ENCODE measurements at places on chromosomes 1 and 21. TPM values are rescaled to one million over a fixed set of nuclear protein-coding genes. Genes with fewer than 3 reads are reported as not detected.

Gene NBPF4
- not detected for total RNA-seq

Gene IFI44L
- 52.9 TPM for total RNA-seq

- H3K4me3 ChIP-seq: no peak overlapping the region
- no peaks in the 10 kb centered on the region for H3K27me3 ChIP-seq
- no peaks in the 10 kb centered on the region for H3K4me1 ChIP-seq
- H3K27ac ChIP-seq: no peak overlapping the region
Measured at GRCh38 chr1:214006845-214007244, 19.1 kb downstream of the PROX1 start.

DNA sequence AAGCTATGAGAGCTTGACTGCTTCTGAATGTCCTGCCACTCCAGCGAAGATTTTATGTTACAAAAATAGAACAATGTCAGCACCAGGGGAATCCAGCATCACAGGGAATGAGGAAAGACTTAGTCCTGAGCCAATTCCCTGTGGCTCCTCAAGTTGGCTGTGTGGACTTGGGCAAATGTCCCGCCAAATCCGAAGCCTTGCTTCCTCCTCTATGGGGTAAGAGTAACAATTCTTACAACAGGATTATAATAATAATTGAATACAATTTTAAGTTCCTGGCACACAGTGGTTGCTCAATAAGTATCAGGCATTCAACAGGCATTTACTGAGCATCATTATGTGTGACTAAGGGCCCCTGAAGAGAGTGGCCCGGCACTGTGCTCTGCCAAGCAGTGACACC lies 44.4 kb downstream of the STPG1 start:
- DNase-seq: no peak
- H3K4me3 ChIP-seq: no peak overlapping the region
- peaks cover 15% of the 10 kb centered on the region for H3K4me1 ChIP-seq
- H3K27me3 ChIP-seq: no peaks in the 10 kb centered on the region
- H3K27ac ChIP-seq: no peak overlapping the region
- peaks cover 6% of the 10 kb centered on the region for H3K36me3 ChIP-seq

Gene CLCNKA
- total RNA-seq: 0.65 TPM

Gene CRP
- not detected for total RNA-seq

- no peak overlapping the region for H3K27ac ChIP-seq
- DNase-seq: no peak
- no peaks in the 10 kb centered on the region for H3K27me3 ChIP-seq
Measured at GRCh38 chr1:237565236-237565635, 325.5 kb downstream of the ZP4 start.

- no peak overlapping the region for H3K4me3 ChIP-seq
- no peaks in the 10 kb centered on the region for H3K36me3 ChIP-seq
- H3K4me1 ChIP-seq: no peaks in the 10 kb centered on the region
- no peaks in the 10 kb centered on the region for H3K27me3 ChIP-seq
- H3K27ac ChIP-seq: no peak overlapping the region
Measured at GRCh38 chr21:20106368-20106767, 891.8 kb upstream of the NCAM2 start.

- H3K27me3 ChIP-seq: no peaks in the 10 kb centered on the region
- no peaks in the 10 kb centered on the region for H3K4me1 ChIP-seq
- no peak for DNase-seq
- no peak overlapping the region for H3K27ac ChIP-seq
Measured at GRCh38 chr1:44644806-44645205, 29.5 kb downstream of the TMEM53 start.

DNA sequence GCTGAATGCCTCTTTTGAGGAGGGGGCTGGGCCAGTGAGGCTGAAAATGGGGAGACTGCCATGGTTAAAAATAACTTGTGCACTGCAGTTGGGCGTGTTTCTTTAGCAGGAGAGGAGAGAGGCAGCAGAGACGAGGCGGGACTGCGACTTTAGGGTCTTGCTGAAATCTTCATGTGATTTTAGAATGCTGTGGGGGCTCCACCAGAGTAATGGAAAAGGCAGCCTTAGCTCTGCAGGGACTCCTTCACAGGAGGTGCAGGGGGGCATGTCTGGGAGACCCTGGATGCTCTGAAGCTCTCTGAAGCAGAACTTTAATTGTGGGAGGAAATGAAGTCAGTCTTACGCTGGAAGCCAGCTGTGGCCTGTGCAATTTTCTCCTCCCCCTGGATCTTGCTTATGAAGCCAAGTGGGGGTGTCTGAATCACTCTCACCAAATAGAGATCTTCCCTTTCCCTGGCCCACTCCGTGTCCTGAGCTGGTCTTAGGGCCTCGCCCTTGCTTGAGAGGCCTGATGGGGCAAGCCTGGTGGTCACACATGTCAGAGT lies 60.8 kb downstream of the NDUFS5 start:
- H3K4me1 ChIP-seq: peaks cover 15% of the 10 kb centered on the region
- H3K36me3 ChIP-seq: no peaks in the 10 kb centered on the region
- peaks cover 13% of the 10 kb centered on the region for H3K27me3 ChIP-seq
- no peak for DNase-seq
- no peak overlapping the region for H3K4me3 ChIP-seq

GRCh38 chr1:20662110-20662475 lies 924 bp upstream of the DDOST start:
- H3K4me3 ChIP-seq: peak overlapping the region; percentile 99
- peak overlapping the region; percentile 89 for H3K27ac ChIP-seq
- no peaks in the 10 kb centered on the region for H3K27me3 ChIP-seq

GRCh38 chr1:231401478-231401877 lies 20.6 kb downstream of the EGLN1 start:
- no peak for DNase-seq
- H3K36me3 ChIP-seq: no peaks in the 10 kb centered on the region
- H3K27ac ChIP-seq: no peak overlapping the region
- H3K27me3 ChIP-seq: no peaks in the 10 kb centered on the region
- no peaks in the 10 kb centered on the region for H3K4me1 ChIP-seq

Data from lower lobe of right lung (tissue), 2 donors.